ENCODE measurements at places on chromosomes 6 and 20.

- no peak for DNase-seq
These were observed 73.9 kb downstream of the PKIB start for GRCh38 chr6:122683989-122684651.

- DNase-seq, result no peak
These were observed 209.8 kb downstream of the HIVEP2 start for GRCh38 chr6:142735204-142735603.

DNA sequence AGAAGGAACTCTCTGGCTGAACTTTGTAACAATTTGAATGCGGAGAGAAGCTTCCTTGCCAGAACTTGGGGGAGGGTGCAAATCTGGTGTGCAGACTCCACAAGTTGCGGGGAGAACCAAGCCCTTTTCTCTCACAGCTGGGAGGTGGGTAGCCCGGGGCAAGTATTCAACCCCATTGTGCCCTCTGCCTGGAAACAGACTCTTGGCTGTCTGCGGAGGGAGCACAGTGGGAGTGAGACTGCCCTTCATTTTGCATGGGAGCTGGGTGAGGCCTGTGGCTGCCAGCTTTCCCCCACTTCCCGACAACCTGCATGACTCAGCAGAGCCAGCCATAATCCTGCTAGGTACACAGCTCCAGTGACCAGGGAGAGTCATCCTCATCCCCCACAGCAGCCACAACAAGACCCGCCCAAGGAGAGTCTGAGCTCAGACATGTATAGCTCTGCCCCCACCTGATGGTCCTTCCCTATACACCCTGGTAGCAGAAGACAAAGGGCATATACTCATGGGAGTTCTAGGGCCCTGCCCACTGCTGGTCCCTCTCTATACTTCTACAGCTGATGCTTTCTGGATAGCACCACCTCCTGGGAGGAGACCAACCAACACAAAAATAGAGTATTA lies 29.4 kb upstream of the TPD52L1 start:
- no peak for DNase-seq

- no peak for DNase-seq
These were observed 245.2 kb downstream of the PKHD1 start for GRCh38 chr6:51842061-51842803.

DNA sequence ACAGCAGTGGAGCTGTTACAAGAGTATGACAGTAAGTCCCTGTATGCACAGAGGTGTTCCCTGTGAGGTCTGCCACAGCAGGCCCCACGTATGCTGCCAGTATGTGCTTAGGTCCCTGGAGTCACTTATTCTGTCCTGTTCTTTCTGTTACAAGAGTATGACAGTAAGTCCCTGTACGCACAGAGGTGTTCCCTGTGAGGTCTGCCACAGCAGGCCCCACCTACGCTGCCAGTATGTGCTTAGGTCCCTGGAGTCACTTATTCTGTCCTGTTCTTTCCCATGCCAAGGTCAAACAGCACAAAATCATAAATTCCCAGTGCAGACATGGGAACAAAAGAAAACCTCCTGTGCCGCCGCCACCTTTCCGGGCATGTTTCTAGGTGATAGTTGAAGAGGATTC lies 192.2 kb downstream of the SASH1 start:
- no peak for DNase-seq

DNA sequence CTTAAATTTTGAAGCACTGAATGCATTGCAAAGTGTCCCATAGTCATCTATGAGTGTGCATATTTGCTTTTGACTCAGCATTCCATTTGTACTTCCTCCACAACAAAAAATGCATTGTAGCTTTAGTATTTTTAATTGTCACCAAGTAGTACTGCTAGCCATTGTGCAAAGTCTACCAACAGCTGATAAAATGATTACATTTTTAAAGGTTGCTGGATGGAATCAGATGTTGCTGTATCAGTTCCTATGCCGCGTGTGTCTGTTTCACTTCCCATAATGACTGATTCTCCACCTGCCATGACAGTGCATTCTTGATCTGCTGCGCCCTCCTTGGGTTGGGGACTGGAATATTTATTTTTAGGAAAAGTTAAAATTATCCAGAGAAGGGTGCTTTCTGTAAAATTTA lies 41.2 kb downstream of the SLX4IP start:
- DNase-seq, result peak; percentile 20

DNA sequence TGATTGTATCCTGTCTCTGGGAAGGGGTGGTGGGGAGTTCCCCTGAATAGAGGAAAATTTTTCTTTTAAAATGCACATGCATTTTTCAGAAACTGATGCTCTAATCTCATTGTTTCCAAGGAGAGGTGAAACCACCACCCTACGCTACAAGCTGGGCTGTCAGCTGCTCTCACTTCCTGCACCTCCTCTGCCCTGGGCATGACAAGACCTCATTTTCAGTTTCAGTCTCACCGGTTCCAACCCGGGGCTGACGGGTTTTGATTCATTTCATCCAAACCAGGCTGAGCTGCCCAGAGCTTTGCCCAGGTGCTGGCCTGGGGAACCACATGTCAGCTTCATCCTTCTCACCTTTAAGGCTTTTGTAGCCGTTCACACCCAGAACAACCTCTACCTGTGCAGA lies 99.7 kb downstream of the EYA2 start:
- DNase-seq, result peak; percentile 88

GRCh38 chr6:137093183-137094069 lies 48.7 kb upstream of the IL20RA start:
- no peak for DNase-seq

DNA sequence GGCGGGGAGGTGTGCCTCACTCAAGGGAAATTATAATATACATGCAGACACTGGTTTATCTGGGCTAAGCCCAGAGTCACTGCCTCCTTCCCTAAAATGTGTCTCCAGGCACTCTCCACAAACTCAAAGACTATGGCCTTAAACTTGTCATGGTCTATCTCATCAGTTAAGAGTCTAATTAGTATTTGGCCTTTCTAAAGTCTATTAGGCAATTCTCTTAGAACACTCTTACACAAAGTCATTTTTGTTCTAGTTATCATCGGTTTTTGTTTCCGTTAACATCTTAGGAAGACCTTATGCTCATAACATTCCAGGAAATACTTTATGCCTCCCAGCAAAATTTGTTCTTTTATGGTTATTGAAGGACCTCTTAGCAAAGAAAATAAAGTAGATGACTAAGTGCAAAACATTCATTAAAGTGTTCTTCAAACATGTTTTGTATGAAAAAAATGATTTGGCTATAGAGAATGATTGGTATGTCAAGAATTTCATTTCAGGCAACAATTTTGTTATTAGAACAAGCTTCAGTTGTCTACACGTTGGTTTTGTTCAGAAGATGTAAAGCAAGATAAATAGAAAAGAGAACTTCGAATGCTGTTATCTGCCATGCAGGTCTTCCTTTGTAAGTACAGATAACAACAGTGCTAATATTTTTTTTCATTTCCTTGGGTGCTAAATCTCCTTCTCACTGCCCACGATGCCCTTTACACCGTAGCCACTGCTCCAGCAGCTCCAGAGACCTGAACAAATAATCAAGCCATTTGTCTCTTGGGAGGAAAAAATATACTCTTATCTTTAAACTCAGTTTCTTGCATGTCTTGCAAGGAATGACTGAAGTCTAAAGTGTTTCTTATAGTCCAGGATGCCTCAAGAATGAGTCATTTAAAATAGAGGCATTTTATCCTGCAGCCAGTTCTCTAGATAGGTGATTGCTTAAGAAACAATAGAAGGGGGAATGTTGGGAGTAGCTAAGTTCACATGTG lies 170.4 kb downstream of the HTR1B start:
- no peak for DNase-seq

DNA sequence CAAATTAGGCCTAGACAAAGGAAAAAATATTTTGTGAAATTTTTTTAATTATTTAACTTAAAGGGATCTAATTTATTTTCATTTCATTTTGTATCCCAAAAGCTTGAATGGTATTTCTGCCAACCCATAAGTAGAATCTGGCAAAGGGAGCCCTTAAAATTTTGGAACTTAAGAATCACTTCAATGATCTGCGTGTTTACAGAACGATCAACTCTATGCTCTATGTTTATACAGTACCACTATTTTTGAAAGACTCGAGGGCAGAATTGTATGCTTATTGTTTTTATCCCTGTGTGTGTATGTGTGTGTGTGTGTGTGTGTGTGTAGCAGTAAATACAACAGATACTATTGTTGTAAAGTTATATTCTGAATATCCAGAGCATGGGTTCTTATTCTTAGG lies 39.2 kb downstream of the METTL24 start:
- DNase-seq, result no peak

GRCh38 chr20:58714340-58714922 lies 21.8 kb downstream of the NPEPL1 start:
- peak; percentile 2 for DNase-seq

- DNase-seq, result no peak
These were observed 124.5 kb downstream of the EPHA7 start for GRCh38 chr6:93294879-93295278.

DNA sequence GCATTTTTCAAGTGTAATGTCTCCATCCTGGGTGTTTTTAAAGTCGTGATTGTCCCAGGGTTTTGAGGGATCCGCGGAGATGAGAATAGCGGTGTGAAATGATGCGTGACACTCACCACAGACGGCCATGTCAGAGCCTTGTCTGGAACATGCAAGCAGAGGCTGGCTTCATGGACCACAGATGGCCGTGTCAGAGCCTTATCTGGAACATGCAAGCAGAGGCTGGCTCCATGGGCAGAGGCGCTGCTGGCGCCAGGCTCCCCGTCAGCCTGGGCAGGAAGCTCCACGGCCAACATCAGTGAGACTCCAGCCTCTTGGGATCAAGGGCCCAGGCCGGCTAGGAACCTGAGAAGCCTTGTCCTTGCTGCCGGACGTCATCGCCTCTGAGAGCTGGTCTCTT lies 7.7 kb upstream of the MRGBP start:
- no peak for DNase-seq

GRCh38 chr20:38067717-38068365 lies 34.3 kb downstream of the RPRD1B start:
- no peak for DNase-seq

DNA sequence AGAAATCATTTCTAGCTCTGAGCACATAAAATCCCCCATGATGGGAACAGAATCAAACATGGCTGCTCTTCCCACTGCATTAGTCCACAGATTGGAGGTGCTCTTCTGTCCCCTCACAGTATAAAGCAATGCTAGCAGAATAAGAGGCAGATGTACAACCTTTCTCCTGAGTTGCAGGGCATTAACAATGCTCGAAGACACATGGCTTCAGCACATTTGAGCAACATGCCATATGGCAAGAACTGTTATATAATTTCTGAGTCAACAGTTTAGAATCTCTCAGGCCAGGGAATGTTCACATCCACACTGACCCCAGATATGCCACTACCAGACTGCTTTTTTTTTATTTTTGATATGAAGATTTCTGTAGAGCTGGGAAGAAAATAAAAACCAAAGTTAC lies 119.6 kb downstream of the KIF13A start:
- no peak for DNase-seq

Data from activated CD4-positive, alpha-beta memory T cell treated with anti-CD3 and anti-CD28 coated beads for 36 hours (primary cell).